ENCODE measurements at places on chromosomes 1 and 21.

DNA sequence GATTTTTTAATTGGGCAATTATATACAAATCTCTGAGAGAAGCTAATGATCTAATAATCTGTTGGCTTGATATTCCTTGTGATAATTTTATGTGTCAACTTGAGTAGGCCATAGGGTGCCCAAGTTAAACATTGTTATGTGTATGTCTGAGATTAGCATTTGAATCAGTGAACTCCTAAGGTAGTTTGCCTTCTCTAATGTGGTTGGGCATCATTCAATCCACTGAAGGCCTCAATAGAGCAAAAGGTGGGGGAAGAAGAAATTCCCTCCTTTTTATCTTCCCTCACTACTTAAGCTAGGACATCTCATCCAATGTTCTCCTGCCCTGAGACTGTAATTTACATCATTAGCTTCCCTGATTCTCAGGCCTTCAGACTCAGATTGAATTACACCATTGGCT, 394.5 kb downstream of the LMO4 start:
- no peak for DNase-seq

DNA sequence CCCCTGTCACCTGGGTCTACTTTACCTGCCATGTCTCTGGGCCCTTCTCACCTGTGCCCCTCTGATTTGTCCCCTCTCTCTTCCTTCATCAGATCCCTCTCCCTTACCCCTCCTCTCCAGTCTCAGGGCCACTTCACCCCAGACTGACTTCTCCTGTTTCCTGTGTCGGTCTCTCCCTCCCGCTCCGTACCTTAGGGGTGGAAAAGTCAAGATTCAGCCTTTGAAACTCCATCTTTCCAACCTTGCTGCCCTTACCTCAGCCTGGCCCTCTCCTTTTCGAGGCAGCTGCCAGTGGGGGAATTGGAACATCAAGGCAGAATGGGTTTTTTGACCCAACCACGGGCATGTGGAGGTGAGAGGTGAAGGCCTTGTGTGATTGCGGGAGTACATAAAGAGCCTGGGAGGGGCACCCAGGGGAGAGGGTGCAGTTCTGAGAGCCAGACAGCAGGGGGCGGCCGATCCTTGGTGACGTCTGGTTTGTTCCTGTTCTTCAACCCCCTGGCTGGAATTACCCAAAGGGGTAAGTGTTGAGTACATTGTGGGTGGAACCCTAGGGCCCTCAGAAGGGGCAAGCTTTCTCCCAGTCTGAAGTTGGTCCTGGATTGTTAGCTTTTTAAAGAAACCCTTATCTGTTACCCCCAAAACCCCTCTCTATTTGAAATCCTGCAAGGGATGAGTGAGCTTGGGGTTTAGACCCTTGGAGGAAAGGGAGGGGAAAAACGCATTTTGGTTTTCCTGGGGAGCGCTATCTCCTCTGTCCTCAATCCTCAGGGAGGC, 12.3 kb upstream of the DMBX1 start:
- peak; percentile 93 for DNase-seq

GRCh38 chr1:8089535-8090228, 63.6 kb upstream of the ERRFI1 start:
- no peak for DNase-seq

GRCh38 chr1:237701534-237701933, 189.2 kb downstream of the ZP4 start:
- no peak for DNase-seq

GRCh38 chr1:11483581-11484320, 4.8 kb downstream of the DISP3 start:
- DNase-seq: no peak

DNA sequence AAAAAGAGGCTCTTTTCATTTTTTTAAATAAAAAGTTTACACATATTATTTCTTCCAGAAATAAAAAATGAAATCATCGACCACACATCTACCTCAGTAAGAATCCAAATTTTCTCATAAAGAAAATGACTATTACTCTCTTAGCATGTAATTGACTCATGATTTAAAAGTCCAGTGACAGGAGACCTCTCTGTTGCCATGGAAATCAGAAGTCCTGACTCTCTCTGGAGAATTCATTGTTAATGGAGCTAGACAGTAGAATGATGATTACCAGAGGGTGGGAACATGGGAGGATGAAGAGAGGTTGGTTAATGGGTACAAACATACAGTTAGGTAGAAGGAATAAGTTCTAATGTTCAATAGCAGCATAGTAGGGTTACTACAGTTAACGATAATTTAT, 5.0 kb upstream of the CLCA4 start:
- DNase-seq: no peak

DNA sequence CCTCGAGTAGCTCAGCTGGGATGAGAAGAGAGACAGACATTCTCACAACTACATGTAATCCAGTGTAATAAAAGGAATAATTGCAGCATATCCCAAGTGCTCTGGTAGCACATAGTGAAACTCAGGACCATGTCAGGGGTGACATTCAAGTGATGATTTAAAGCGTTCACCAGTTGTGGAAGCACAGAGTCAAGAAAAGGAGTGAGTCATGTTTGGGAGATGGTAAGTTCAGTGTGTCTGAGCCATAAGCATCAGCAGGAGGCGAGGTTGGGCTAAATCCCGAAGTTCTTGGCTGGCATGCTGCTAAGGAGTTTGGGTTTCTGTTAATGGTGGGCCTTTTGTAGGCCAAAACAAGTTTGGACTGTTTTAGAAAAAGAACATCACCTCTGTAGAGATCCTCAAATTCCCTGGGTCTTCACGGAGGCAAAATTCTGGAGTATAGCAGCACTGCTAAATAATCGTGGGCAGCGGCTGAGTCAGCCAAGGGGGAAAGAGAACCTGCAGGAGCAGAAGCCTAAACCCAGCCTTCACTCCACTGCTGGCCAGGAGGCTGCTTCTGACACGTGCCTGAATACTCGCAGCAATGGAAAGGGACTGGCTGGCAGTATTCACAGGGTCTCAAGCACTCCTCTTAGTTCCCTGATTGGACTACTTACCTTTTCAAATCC, 7.2 kb upstream of the NHLH1 start:
- no peak for DNase-seq

DNA sequence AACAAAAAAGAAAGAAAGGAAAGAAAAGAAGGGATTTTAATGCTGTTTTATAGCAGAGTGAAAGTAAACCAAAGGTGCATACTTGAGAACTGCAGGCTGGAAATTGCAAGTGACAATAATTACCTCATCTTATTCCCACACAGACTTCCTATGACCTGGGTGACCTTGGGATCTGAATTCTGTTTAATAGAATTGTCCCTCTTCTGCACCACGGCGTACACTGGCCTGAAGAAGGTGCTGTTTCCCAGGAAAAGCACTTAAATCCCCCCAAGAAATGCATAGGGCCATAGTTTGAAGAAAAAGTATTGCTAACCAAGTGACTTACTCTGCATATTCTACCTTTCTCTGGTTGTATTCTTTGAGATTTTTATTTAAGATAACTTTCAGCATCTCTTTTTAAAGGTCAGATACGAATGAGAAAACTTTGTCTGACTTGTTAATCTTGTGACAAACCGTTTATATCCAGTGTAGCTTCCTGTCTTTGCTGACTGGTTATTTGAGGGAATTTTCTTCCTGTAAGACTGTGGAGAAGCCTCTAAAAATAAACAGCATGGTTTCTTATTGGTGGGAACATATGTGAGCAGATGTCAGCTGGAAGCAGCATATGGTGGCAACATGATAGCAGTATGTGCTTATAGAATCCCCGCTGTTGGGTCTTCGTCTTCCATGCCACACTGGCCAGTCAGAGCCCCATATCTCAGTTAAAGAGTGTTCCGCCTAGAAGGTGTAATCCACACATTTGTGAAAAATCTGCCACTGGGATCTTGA, 16.3 kb downstream of the TGFB2 start:
- DNase-seq: no peak

- no peak for DNase-seq
Observed at GRCh38 chr1:56453417-56454078, 125.8 kb downstream of the PLPP3 start.

DNA sequence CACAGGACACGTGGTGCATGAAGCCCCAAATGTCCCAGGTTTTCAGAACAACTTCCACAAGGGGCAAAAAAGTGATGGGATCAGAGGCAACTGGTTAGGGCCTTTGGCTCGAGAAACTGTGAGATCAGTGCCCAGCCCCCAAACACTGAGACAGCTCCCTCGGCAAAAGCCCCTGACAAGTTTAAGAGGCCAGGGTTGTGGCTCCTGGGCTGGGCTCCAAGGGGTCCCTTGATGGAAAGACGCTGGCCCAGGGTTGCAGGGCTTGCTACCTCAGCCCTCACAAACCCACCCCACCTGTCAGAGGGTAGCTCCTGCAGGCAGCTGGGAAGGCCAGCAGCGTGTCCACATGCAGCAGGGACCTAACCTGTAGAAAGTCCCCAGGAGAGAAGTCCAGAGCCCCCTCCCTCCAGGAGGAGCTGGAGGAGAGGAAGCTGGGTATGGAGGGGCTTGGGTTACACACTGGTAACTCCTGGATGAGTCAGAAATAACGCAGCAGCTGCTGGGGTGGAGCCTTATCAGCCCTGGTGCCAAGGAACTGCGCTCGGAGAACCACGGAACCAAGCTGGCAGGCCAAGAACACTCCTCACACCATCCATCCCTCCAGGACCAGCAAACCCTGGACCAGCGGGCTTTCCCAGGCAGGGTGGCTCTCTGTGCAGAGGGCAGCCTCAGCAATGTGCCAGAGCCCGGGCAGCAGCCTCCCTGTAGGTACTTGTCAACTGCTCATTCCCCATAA, 37.5 kb downstream of the CTNNBIP1 start:
- no peak for DNase-seq

- no peak for DNase-seq
Observed at GRCh38 chr1:82752046-82752445, 951.3 kb downstream of the ADGRL2 start.

DNA sequence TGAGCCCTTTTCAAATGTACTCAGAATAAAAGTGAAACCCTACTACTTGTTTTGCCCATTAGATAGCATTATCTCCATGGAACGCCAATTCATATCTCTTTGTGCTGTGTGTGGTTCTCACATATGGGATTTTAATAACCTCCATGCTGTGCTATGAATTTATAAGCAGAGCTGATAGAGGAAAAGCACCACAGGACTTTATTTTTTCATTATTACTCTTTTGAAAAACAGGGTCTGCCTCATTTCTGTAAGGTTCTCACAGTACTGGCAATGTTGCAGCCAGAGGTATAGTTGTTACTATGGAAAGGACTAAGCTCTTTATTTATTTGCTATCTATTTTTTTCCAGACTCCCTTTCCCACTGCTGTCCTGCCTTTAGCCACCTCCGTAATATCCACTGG, 313.7 kb downstream of the ST6GALNAC3 start:
- DNase-seq: no peak

DNA sequence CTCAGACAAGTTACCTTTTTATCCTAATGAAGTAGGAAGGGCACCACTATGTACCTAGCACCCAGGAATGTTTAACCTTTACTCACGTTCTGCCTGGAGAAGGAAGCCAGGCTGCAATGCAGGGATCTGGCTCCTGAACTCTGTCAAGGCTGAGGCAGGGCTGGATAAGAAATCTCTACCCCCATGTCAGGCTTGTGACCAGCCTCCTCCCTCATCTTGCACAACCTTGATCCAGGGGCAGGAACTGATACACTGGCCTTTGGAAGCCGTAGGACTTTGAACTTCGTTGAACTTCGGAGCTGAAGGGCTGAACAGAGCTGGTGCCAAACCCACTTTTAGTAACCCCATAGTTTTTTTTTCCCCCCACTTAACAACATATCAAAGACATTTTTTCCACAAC, 8.0 kb upstream of the AKR1A1 start:
- DNase-seq: no peak

- DNase-seq: no peak
Observed at GRCh38 chr1:183273300-183273699, 87.2 kb downstream of the LAMC2 start.

DNA sequence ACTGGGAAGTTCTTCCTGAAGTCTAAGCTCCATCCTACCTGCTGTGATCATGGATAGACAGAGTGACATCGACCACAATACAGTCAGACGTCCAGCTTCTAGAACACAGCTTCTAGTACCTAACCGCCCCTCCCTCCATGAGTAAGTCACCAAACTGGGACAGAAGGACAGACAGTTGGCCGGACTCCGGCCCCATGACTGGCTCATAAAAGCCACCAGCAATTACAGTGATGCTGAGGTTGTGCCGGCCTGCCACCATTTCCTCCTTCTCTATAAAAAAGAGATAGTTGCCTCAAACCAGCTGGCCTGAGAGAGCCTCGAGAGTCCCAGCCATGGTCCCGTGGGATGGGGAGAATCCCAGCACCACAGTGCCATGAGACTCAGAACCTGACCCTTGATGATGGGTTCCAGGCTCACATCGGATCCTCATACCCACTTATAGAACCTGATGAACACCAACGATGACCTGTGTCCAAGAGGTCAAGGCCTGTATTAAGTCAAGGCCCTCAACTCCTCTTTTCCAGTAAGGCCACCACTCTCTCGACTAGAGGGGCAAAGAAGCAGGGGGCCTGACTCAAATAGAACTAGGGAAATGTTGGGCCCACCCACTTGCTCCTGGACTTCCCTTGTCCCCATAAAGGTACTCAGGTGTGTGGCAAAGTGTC, 3.4 kb downstream of the MEF2D start:
- DNase-seq: no peak

DNA sequence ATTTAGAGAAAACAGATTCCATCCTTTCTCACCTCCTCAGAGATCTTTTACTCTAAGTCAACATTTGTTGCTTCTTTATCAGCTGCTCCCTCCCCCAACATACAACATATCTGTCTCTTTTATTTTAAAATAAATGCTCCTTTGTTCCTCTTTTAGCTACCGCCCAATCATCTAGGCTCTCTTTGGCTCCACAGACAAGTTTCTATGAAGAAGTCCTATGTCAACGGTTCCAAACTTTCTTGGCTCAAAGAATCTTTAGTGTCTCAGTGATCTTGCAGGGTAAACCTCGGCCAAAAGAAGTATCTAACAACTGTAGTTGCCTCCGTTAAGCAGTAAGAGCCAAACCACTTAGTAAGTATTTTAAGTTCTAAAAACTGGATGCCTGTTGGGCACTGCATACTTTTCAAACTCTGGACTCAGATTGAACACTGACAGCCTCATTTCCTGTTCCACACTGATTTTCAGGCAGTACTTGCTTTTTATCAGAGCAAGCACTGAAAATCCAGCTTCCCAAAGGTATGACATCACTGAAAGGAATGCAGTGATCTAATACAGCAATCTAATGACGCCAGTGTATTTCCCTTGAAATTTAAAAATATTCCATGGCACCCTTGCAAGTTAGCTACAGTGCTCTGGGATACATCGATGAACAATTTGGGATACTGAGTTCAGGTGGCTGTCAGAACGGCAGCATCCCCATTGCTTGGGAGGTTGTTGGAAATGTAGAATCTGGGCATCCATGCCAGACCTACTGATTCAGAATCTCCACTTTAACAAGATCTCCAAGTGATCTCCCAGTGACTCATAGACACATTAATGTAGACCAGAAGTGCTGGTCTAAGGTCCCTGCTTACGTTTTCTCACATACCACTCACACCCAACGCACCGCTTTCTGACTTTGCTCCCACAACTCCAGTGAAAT, 26.8 kb downstream of the EGLN1 start:
- DNase-seq: no peak

All from activated CD8-positive, alpha-beta memory T cell treated with anti-CD3 and anti-CD28 coated beads, Interleukin-2, amount 50 U/mL, for 48 hours (primary cell).